G401 (cell line): ENCODE measurements at places on chromosomes 16 and 17. TPM values are rescaled to one million over a fixed set of nuclear protein-coding genes. Genes with fewer than 3 reads are reported as not detected.

DNA sequence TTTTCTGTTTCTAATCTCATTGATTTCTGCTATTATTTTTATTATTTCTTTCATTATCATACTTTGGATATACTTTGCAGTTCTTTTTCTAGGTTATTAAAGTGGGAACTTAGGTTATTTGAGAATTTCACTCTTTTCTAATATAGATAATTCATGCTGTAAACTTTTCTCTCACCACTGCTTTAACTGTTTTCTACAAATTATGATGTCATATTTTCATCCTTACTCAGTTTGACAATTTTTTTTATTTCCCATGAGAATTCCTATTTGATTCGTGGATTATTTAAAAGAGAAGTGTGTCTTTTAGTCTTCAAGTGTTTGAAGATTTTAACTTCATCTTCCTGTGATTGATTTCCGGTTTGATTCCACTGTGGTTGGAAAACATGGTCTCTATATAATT is 336.8 kb upstream of the SALL1 start:
- DNase-seq = no peak

The SCARF1 gene
- total RNA-seq = 0.71 and 3.4 TPM in 2 replicates

GRCh38 chr16:79134300-79134699 is 466.2 kb downstream of the MAF start:
- DNase-seq = no peak

The MSRB1 gene
- total RNA-seq = 72.3 and 79.3 TPM in 2 replicates

The RABEP1 gene
- 54.0 and 63.0 TPM in 2 replicates for total RNA-seq

DNA sequence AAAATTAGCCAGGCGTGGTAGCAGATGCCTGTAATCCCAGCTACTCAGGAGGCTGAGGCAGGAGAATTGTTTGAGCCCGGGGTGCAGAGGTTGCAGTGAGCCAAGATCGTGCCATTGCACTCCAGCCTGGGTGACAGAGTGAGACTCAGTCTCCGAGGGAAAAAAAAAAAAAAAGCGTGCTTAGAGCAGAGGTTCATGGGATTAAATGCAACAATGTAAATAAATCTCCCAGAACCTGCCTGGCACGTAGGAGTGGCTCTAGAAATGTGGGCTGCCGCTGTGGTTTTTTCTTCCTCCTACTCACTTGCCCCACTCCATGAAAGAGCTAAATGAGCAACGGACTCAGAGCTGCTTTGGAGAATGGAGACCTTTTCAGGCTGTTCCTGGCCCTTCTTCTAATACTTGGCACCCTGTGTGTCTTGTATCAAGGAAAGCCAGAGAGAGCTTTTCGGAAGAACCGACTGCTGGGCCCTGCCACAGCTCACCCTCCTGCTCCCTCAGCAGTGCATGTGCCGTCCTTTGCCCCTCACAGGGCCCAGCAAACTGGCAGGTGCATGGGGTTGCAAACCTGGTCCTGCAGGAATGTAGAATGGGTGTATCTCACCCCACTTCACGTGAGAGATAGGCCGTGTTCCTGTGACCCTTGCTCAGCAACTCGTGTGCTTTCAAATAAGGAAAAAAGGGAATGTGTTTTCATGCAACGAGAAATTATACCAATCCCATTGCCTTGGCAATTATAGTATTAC is 52.0 kb downstream of the LDHD start:
- no peak for DNase-seq

DNA sequence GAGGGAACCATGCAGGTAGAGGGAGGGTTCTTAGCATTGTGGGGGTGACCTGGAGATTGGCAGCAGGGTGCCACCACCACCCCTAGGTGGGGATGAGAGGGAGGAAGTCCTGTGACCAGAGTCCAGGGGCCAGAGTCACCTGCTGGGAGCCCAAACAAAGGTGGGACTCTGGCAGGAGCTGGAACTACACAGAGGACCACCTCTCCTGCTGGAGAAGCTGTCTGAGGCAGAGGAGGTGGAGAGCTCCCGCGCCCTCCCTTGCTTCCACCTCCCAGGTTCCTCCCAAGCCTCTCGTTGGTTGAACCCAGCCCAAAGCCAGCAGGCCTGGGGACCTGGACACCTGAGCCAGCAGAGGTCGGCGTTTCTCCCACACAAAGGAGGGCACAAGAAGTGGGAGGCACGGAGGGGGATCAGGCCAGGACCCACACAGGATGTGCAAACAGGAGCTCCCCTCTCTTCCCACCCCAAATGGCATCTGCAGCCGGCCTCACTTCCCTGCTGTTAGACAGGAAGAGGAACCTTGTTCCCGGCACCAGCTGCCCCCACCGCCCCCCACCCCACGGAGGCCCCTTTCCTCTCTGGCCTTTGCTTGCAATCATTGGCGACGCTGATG is 154.6 kb downstream of the SEC14L1 start:
- DNase-seq = no peak

GRCh38 chr16:82331974-82332750 is 162.1 kb upstream of the MPHOSPH6 start:
- DNase-seq = no peak

- DNase-seq = no peak
Measured at GRCh38 chr17:36066365-36066985, 2.4 kb downstream of the CCL18 start.

- no peak for DNase-seq
Measured at GRCh38 chr16:6547131-6547530, 785.5 kb upstream of the RBFOX1 start.

- peak; percentile 40 for DNase-seq
Measured at GRCh38 chr16:22189473-22190080, 16.5 kb upstream of the EEF2K start.

The KRTAP4-4 gene
- not detected in 2 replicates for total RNA-seq

GRCh38 chr17:68054296-68054900 is 18.9 kb downstream of the KPNA2 start:
- peak; percentile 33 for DNase-seq

- DNase-seq = no peak
Measured at GRCh38 chr17:82894389-82894788, 54.6 kb upstream of the ZNF750 start.

GRCh38 chr17:71464751-71465150 is 656.1 kb upstream of the SOX9 start:
- DNase-seq = no peak

The ABCC6 gene
- total RNA-seq = 3.1 and 12.8 TPM in 2 replicates

DNA sequence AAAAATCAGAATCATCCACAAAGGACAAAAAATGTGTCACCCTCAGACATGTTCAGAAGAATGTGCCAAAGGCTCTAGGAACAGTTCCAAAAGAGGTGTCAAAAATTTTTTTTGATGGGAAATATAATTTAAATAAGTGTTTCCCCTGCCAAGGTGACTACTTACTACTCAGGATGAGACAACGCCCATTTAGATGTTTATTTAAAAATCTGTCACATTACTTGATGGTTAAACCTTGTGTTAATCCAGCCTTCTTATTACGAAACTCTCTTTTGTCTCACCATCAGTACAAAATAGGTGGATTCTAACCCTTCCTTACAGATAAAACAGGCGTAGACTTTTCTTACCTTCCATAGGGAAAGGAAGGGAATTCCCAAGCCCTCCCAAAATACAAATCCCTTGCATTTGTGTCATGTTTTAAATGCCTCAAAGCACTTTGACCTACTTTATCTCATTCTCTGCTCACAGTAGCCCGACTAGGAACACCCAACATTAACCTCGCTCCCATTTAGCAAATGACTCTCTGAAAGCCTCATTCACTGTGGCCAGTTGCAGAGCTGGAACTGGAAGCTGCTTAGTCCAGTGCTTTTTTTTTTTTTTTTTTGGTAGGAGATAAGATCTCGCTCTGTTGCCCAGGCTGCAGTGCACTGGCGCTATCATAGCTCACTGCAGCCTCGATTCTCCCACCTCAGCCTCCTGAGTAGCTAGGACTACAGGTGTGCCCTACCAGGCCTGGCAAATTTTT is 5.8 kb upstream of the GNA13 start:
- peak; percentile 57 for DNase-seq

GRCh38 chr17:50647187-50647586 is 12.5 kb downstream of the ABCC3 start:
- DNase-seq = peak; percentile 76

- DNase-seq = no peak
Measured at GRCh38 chr17:81666092-81666341, 388 bp downstream of the OXLD1 start.

DNA sequence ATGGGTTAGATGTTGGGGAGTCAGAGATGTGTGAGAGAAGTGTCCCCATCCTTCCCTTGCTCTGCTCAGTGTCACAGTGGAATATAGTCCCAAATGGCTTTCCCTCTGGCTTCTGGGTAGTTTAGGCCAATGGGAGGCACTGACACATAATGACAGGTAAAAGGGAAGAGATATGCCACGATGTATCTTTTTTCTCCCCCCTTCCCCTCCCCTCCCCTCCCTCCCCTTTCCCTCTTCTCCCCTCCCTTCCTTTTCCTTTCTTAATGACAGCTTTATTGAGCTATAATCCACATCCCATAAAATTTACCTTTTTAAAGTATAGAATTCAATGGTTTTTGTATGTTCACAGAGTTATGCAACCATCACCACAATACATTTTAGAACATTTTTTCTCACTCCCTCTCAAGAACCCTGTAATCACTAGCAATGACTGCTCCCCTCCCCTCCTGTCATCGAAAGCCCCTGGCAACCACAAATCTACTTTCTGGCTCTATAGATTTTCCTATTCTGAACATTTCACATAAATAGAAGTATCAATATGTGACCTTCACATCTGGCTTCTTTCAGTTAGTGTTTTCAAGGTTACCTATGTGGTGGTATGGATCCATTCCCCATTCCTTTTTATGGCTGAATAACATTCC is 617 bp upstream of the CCR7 start:
- DNase-seq = no peak

DNA sequence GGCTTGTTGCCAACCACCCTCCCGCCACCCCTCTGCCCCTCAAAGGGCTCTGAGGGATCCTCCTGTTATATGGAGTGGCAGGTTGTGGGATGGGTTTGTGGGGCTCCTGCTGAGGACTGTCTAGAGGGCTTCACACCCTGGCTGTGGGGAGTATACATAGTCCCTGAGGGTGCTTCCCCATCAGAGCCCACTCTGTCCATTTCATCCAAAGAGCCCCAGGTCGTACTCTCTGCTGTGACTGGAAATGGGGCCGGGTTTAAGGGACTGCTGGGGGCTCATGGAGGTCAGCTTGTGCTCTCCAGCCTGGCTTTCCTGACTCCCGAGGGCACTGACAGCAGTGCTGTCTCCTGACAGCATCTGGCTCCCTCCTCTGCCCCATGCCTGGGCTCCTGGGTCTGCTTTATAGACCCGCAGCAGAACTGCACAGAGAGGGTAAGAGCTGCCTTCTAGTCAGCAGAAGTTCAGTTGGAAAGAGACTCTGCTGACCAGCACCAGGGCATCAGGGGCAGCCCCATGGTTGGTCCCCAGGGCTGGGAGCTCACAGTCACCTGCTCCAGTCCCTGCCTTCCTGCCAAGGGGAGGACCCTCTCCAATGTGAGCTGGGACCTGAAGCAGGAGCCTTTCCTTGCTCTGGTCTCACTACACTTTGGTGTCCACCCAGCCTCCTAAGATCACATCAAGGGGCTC is 17.8 kb upstream of the TNS4 start:
- DNase-seq = no peak

The CCL14 gene
- not detected in 2 replicates for total RNA-seq

DNA sequence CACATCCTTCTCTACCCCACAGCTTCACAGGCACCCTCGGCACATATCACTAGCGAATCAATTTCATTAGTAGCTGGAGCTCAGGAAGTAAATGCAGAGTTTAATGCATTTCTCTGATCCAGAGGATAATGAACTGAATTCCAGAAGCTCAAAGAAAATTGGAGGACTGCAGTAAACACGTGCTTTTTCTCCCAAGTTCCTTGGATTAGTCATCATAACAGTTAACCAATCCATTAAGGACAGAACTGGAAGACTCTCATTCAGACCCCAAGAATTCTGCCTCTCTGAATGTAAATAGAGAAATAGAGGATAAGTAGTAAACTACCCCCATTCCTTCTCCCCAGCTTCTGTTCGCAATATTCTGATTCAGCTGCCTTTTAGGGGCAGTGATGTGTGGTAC is 40.7 kb downstream of the DUSP14 start:
- no peak for DNase-seq

GRCh38 chr16:31229501-31229900 is 12.6 kb upstream of the PYDC1 start:
- DNase-seq = no peak

GRCh38 chr17:66255112-66255511 is 25.9 kb upstream of the APOH start:
- DNase-seq = peak; percentile 63

DNA sequence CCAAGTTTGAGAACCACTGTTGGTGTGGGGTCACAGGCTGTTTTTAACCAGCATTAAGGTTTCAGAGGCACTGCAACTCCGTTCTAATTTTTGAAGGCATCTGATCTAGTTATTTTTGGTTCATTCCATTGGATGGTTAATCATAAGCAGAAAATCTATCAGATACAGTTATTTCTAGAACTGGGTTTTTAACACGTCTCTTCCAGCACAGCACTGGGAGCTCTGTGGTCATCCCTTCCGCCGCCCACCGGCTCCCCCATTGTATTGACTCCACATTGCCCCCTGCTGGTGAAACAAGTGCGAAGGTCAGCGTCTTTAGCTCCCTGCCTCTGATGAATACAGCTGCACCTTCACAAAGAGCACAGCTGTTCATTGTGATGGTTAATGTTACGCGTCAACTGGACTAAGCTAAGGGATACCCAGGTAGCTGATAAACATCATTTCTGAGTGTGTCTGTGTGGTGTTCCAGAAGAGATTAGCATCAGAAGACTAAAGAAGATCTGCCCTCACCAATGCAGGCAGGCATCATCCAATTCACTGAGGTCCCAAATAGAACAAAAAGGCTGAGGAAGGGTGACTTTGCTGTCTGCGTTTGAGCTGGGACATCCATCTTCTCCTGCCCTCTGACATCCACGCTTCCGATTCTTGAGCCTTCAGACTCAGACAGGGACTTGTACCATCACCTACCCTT is 8.5 kb downstream of the CCL18 start:
- peak; percentile 8 for DNase-seq
